Neural progenitor cell (in vitro differentiated cells): ENCODE measurements at places on chromosomes 16 and 17.

- peaks cover 39% of the 10 kb centered on the region for H3K4me1 ChIP-seq
- no peak overlapping the region for H3K27ac ChIP-seq
- H3K36me3 ChIP-seq: no peaks in the 10 kb centered on the region
Measured at GRCh38 chr16:49282690-49283375, 1.2 kb upstream of the CBLN1 start.

GRCh38 chr17:75695141-75695829 lies 26.0 kb upstream of the ITGB4 start:
- H3K36me3 ChIP-seq: no peaks in the 10 kb centered on the region
- no peaks in the 10 kb centered on the region for H3K27me3 ChIP-seq
- no peak overlapping the region for H3K4me3 ChIP-seq
- no peak for DNase-seq
- H3K4me1 ChIP-seq: peaks cover 30% of the 10 kb centered on the region

- no peaks in the 10 kb centered on the region for H3K27me3 ChIP-seq
- no peak for DNase-seq
- no peaks in the 10 kb centered on the region for H3K36me3 ChIP-seq
- H3K27ac ChIP-seq: no peak overlapping the region
- no peaks in the 10 kb centered on the region for H3K4me1 ChIP-seq
Measured at GRCh38 chr17:30086896-30087295, 29.7 kb upstream of the NSRP1 start.

GRCh38 chr17:81241648-81242420 lies 2.7 kb downstream of the NDUFAF8 start:
- no peak overlapping the region for H3K27ac ChIP-seq
- peak; percentile 81 for DNase-seq
- H3K4me1 ChIP-seq: peaks cover 5% of the 10 kb centered on the region
- no peaks in the 10 kb centered on the region for H3K27me3 ChIP-seq
- no peaks in the 10 kb centered on the region for H3K36me3 ChIP-seq
